Body of pancreas (tissue), 4 donors: ENCODE measurements at places on chromosomes 3 and 15. TPM values are rescaled to one million over a fixed set of nuclear protein-coding genes. Genes with fewer than 3 reads are reported as not detected.
A peak's percentile ranks its signal among the peaks of the same experiment; 100 is the strongest.

- no peaks in the 10 kb centered on the region for H3K27me3 ChIP-seq
- H3K27ac ChIP-seq: no peak overlapping the region
- no peak overlapping the region for H3K4me3 ChIP-seq
- H3K36me3 ChIP-seq: no peaks in the 10 kb centered on the region
- DNase-seq: no peak
- H3K4me1 ChIP-seq: no peaks in the 10 kb centered on the region
Measured at GRCh38 chr3:57130571-57131209, 34.5 kb downstream of the IL17RD start.

- H3K27ac ChIP-seq: no peak overlapping the region
- no peaks in the 10 kb centered on the region for H3K27me3 ChIP-seq
- no peaks in the 10 kb centered on the region for H3K36me3 ChIP-seq
- H3K4me3 ChIP-seq: no peak overlapping the region
- H3K4me1 ChIP-seq: no peaks in the 10 kb centered on the region
Measured at GRCh38 chr3:8573342-8573926, 71.2 kb downstream of the SSUH2 start.

CDHR4 gene
- 0.26 TPM for total RNA-seq

PDIA3 gene
- 80.7 TPM for total RNA-seq

DNA sequence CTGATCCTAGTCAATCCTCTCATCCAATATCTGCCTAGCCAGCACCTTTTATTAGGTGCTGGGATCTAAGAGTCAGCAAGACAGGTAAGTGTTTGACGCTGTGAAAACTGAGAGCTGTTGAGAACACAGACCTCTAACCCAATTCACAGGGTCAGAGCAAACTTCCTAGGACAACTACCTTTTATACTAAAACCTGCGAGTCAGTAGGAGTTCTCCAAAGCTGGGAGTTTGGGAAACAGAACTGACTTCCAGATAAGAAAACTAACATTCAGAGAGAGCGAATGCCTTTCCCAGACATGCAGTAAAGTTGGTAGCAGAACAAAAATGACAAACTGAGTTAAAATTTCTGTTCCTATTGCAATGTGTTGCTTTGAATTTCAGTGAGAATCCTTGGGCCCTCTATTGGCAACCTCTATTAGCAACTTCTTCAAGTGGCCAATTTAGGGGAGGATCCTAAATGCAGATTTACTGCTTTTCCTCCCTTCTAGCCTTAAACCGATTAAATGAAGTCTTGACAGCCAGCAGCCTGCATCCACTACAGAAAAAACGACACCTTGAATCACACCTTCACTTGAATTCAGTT, 11.3 kb downstream of the NR2E3 start:
- no peaks in the 10 kb centered on the region for H3K4me1 ChIP-seq
- no peak overlapping the region for H3K27ac ChIP-seq
- peaks cover under 1% of the 10 kb centered on the region for H3K36me3 ChIP-seq
- DNase-seq: no peak

- H3K27me3 ChIP-seq: no peaks in the 10 kb centered on the region
- H3K4me3 ChIP-seq: no peak overlapping the region
- H3K36me3 ChIP-seq: no peaks in the 10 kb centered on the region
- H3K27ac ChIP-seq: no peak overlapping the region
- H3K4me1 ChIP-seq: no peaks in the 10 kb centered on the region
Measured at GRCh38 chr15:45550436-45550835, 27.9 kb upstream of the SLC30A4 start.

GRCh38 chr15:80403712-80404056, 498 bp upstream of the ARNT2 start:
- no peaks in the 10 kb centered on the region for H3K36me3 ChIP-seq
- H3K4me3 ChIP-seq: peak overlapping the region; percentile 9
- peaks cover 18% of the 10 kb centered on the region for H3K4me1 ChIP-seq
- H3K27me3 ChIP-seq: no peaks in the 10 kb centered on the region
- no peak overlapping the region for H3K27ac ChIP-seq
- DNase-seq: peak; percentile 20

DNA sequence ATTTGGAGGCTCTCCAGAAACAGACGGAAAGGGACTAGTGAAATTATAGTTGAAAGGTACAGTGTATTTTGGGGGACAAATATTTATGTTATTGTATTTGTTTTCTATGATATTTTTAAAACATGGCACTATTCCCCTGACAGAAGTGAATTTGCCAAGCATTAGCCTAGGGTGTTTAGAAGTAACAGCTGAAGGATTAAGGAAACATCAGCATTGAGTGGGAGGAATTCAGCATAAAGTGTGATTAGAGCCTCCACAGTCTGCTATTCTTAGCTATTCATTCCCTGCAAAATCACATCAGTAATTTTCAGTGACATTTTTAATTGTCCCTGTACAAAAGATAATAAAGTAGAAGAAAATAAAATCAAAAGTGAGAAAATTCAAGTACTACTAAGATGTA, 231.4 kb downstream of the ROBO2 start:
- H3K27me3 ChIP-seq: no peaks in the 10 kb centered on the region
- H3K36me3 ChIP-seq: no peaks in the 10 kb centered on the region
- no peaks in the 10 kb centered on the region for H3K4me1 ChIP-seq
- no peak overlapping the region for H3K27ac ChIP-seq
- H3K4me3 ChIP-seq: no peak overlapping the region

- no peak overlapping the region for H3K27ac ChIP-seq
- no peak overlapping the region for H3K4me3 ChIP-seq
- no peaks in the 10 kb centered on the region for H3K27me3 ChIP-seq
- H3K36me3 ChIP-seq: no peaks in the 10 kb centered on the region
- no peaks in the 10 kb centered on the region for H3K4me1 ChIP-seq
- no peak for DNase-seq
Measured at GRCh38 chr3:47298439-47298838, 15.7 kb downstream of the KLHL18 start.

DNA sequence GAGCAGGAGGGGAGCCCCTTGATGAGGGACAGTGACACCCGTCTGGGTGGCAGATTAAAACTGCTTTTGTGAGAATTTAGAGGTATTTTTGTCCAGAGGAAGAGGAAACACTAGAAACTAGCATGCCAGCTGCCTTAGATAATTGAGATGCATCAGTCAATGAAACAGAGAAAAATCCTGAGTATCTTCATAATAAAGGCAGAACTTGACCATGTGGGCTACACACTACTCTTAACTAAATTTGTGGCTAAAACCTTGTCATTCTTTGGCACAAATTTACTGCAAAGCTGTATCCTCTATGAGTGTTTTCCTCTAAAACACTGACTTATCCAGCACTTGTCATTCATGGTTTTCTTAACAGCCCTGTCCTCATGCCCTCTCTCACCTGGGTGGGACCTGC, 259.7 kb upstream of the TPM1 start:
- H3K27ac ChIP-seq: peak overlapping the region; percentile 18
- no peaks in the 10 kb centered on the region for H3K36me3 ChIP-seq
- no peak overlapping the region for H3K4me3 ChIP-seq
- no peaks in the 10 kb centered on the region for H3K27me3 ChIP-seq
- DNase-seq: no peak
- H3K4me1 ChIP-seq: peaks cover 22% of the 10 kb centered on the region

ARPIN gene
- total RNA-seq: 23.1 TPM

DNA sequence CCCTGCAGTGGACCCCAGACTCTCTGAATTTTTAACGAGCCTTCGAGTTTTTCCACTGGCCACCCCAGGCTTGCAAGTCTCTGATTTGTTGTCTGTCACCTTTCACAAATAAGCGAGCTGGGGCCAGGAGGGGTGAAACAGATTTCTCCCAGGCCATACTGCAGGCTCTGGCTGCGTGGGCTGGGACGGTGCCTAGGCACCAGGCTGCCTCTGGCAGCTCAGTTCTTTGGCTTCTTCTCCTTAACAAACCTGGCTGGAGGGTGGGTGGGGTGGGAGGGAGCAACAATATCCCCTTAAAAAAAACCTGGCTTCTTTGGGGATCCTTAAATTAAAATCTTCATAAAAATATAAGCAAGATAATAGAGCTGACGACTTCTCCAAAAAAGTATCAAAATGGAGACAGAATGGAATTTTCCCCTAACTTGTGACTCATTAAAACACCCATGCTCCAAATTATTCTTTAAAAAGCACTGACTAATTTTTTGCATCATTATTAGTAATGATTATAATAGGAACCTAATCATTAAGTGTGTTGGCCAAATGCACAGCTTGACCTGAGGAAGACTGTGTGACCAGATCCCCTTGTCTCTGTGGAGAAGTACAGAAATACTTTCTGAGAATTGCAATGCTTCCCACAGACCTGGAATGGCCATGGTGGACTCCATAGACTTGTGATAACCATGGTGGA, 84.1 kb downstream of the SNRK start:
- H3K4me3 ChIP-seq: no peak overlapping the region
- no peak for DNase-seq
- H3K27me3 ChIP-seq: no peaks in the 10 kb centered on the region
- H3K36me3 ChIP-seq: no peaks in the 10 kb centered on the region

LRRC2 gene
- 2.3 TPM for total RNA-seq

MESP1 gene
- 2.1 TPM for total RNA-seq

KBTBD13 gene
- not detected for total RNA-seq

GRCh38 chr3:42188376-42188775, 77.6 kb downstream of the CCK start:
- H3K27me3 ChIP-seq: no peaks in the 10 kb centered on the region
- DNase-seq: no peak
- peaks cover 18% of the 10 kb centered on the region for H3K4me1 ChIP-seq
- H3K4me3 ChIP-seq: no peak overlapping the region

DNA sequence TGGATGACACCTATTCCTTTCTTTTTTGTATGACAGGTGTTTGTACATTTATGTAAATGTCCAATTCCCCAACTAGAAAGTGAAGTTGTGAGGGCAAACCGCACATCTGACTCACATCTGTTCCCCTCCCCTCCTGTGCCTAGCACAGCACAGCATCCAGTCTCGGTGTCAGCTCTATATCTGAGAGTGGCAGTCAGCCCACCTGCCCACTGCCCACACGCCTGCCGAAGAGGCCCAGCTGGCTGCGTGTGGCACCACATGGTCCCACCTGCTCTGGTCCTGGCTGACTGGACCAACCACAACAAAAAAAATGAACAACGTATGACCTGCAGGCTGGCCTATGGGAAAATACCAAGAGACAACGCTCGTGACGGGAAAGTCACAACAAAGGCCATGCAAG, 62.8 kb downstream of the XXYLT1 start:
- H3K27me3 ChIP-seq: no peaks in the 10 kb centered on the region
- H3K4me3 ChIP-seq: no peak overlapping the region
- no peak for DNase-seq
- peaks cover 35% of the 10 kb centered on the region for H3K4me1 ChIP-seq
- no peaks in the 10 kb centered on the region for H3K36me3 ChIP-seq
- no peak overlapping the region for H3K27ac ChIP-seq

DNA sequence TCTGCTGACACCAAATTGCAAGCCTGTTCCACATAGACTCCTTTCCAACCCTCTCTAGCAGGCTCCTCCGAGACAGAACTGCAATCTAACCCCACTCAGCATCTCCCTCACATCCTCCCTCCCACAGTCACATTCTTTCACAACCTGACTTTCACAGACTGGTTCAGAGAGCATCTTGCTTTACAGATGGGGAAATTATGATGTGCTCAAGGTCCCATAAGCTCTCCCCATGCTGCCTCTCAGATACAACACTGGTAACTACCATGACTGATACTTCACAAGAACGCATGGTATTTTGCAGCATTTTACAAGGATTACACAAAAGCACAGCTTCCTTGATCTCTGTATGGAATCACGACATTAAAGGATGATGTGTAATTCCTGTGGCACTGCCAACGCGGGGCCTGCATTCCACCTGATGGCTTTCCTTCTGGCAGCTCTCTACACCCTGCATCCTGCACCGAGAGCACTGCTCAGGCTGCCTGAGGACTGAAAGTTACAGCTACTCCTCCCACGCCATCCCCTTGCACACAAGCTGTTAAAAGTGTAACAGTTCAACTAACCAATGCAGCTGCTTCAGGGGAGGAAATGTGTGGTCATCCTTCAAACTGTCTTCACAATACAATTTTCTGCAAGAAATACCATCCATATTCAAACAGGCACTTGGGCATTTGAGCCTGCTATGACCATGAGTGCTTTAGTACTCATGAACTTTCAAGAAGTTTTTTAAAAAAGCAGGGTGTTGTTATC, 27.6 kb downstream of the TBC1D2B start:
- H3K4me1 ChIP-seq: peaks cover 56% of the 10 kb centered on the region
- DNase-seq: no peak
- H3K4me3 ChIP-seq: no peak overlapping the region
- H3K36me3 ChIP-seq: no peaks in the 10 kb centered on the region
- no peaks in the 10 kb centered on the region for H3K27me3 ChIP-seq

- DNase-seq: no peak
- peaks cover 10% of the 10 kb centered on the region for H3K4me1 ChIP-seq
- no peaks in the 10 kb centered on the region for H3K36me3 ChIP-seq
Measured at GRCh38 chr15:80497221-80497620, 93.0 kb downstream of the ARNT2 start.

DNA sequence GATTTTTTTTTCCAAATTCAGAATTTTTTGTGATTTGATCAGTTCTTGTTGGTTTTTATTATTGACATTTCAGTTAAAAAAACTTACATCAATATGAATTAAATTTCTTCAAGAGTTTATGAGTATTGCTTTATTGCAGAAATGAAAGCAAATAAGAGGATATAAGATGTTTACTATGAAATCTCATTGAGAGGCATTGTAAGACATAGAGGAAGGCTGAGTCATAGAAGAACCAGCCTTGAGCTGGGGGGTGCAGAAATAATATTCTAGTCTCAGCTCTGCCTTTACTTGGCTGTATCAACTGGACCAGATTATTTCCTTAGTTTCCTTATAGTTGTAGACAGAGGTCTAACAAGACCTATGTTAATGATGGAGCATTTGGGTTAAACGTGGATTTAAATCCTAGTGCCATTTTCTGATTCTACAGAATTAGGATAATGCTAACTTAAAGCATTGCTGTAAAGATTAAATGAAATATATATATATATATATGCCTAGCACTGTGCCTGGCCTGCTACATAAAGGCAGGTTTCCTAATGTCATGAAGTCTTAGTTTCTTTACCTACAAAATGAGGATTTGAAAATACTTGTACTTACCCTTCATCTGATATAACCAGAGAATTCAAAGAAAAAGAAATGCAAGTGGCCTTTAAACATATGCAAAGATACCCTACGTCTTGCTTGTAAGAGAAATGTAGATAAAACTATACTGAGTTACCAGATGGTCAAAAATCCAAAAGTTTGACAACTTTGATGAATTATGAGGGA, 7.3 kb downstream of the FAM98B start:
- H3K27me3 ChIP-seq: no peaks in the 10 kb centered on the region
- no peak overlapping the region for H3K4me3 ChIP-seq
- no peak for DNase-seq
- H3K4me1 ChIP-seq: peaks cover 11% of the 10 kb centered on the region
- no peak overlapping the region for H3K27ac ChIP-seq

NR1I2 gene
- 5.4 TPM for total RNA-seq

- H3K4me3 ChIP-seq: no peak overlapping the region
- DNase-seq: no peak
- peaks cover 16% of the 10 kb centered on the region for H3K4me1 ChIP-seq
- no peak overlapping the region for H3K27ac ChIP-seq
Measured at GRCh38 chr15:56038015-56038414, 44.6 kb upstream of the NEDD4 start.

GRCh38 chr3:36318621-36319200, 61.6 kb upstream of the STAC start:
- no peaks in the 10 kb centered on the region for H3K4me1 ChIP-seq
- H3K27ac ChIP-seq: peak overlapping the region; percentile 7
- no peak for DNase-seq
- H3K27me3 ChIP-seq: no peaks in the 10 kb centered on the region

FBXO40 gene
- not detected for total RNA-seq

- no peaks in the 10 kb centered on the region for H3K36me3 ChIP-seq
- peaks cover under 1% of the 10 kb centered on the region for H3K4me1 ChIP-seq
- H3K27me3 ChIP-seq: no peaks in the 10 kb centered on the region
- no peak overlapping the region for H3K4me3 ChIP-seq
Measured at GRCh38 chr3:141446737-141447136, 40.1 kb upstream of the RASA2 start.
